ENCODE measurements at places on chromosomes 6 and 20. TPM values are rescaled to one million over a fixed set of nuclear protein-coding genes. Genes with fewer than 3 reads are reported as not detected.

Gene DCBLD1
- total RNA-seq, result 19.5 TPM

Gene TRIM40
- total RNA-seq, result not detected

Gene C20orf144
- 0.37 TPM for total RNA-seq

Gene SNX21
- 11.9 TPM for total RNA-seq

Gene FNDC11
- total RNA-seq, result 5.5 TPM

Gene GPR6
- not detected for total RNA-seq

GRCh38 chr6:34798057-34798456 lies 6.2 kb downstream of the BLTP3A start:
- no peaks in the 10 kb centered on the region for H3K27me3 ChIP-seq
- no peaks in the 10 kb centered on the region for H3K36me3 ChIP-seq
- no peak overlapping the region for H3K27ac ChIP-seq

DNA sequence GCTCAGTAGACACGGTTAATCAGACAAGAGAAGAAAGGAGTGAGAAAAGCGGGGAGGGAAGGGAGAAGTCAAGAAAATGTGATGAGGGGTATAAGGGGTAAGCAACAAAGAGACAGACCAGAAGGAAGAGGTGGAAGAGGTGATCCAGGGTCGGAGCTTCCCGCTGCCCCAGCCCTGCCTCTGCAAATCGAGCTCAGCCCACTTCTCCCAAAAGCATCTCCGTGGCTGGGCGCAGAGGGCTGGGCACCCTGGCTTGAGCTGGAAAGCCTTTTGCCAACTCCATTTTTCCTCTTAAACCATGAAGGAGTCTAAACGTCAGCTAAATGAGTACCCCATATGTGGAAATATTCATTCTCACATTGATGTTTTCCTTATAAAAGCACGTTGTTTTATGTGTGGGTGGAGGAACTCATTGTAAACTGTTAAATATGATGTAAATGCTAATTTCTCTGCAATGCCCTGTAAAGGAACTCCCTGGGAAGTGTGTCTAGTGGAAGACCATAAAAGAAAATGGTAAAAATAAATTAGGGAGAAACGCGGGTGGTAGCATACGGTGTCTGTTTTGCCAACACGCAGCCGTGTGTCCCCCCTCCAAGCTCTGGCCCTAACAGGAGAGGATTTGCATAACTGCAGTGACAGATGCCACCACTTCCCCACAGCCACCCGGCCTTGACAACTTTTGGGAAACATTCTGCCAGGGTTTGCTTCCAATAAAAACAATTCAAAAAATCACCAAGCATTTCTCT lies 55.2 kb upstream of the MAFB start:
- no peak overlapping the region for H3K4me3 ChIP-seq
- no peaks in the 10 kb centered on the region for H3K36me3 ChIP-seq
- no peaks in the 10 kb centered on the region for H3K4me1 ChIP-seq
- DNase-seq, result no peak

DNA sequence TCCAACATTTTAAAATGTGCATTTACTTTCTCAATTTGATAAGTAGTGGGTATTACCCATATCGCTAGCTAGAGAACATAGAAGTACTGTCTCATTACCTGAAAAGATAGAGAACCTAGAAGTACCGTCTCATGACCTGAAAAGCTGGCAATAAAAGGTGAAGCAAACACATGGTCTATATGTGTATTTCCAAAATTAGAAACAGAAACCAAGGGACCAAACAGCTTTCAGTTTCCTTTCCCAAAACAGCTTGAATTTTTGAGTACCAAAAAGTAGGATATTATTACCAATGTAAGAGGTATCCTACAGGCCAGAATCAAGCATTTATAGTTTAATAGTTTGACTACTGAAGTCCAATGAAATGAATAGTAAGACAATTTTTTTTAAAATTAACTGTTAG lies 77.2 kb downstream of the KIF13A start:
- H3K4me1 ChIP-seq, result peaks cover 7% of the 10 kb centered on the region
- no peak overlapping the region for H3K4me3 ChIP-seq
- DNase-seq, result no peak

DNA sequence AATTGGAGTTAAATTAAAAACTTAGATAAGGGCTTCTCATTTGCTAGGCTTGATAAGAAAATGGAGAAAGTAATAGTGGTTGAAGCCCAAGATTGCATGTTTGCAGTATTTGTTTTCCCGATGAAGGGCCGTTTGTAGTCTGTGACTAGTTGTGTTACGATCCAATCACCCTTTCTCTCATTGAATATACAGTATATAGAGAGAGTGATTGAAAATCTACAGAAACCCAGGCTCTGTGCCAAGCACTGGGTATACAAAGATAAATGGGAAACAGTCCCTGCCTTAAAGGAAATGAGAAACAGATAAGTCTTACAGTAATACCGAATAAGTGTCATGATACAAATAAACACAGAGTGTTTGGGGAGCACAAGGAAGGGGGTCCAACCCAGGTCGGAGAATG lies 55.2 kb upstream of the CDKAL1 start:
- H3K4me3 ChIP-seq, result no peak overlapping the region
- peaks cover 41% of the 10 kb centered on the region for H3K36me3 ChIP-seq
- H3K27me3 ChIP-seq, result no peaks in the 10 kb centered on the region
- H3K4me1 ChIP-seq, result no peaks in the 10 kb centered on the region
- no peak overlapping the region for H3K27ac ChIP-seq
- DNase-seq, result no peak

DNA sequence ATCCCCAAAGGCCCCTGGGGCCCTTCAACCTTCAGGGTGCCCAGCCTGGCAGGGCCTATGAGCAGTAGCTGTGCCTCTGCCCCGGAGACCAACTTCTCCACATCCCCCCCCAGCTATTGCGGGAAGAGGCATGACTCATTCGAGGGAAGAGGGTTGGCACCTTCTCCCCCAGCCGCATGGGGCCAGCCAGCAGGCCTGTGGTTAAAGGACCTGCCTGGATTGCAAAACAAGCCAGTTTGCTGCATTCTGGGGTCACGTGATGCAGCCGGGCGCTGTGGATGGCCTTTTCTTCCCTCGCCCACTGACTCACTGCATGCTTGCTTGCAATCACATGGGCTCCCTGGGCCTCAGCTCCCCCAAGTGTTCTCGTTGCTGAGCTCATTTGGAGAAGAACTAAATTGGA lies 182.5 kb downstream of the MAFB start:
- DNase-seq, result peak; percentile 78
- H3K4me3 ChIP-seq, result no peak overlapping the region
- H3K36me3 ChIP-seq, result no peaks in the 10 kb centered on the region
- no peak overlapping the region for H3K27ac ChIP-seq
- H3K27me3 ChIP-seq, result no peaks in the 10 kb centered on the region

DNA sequence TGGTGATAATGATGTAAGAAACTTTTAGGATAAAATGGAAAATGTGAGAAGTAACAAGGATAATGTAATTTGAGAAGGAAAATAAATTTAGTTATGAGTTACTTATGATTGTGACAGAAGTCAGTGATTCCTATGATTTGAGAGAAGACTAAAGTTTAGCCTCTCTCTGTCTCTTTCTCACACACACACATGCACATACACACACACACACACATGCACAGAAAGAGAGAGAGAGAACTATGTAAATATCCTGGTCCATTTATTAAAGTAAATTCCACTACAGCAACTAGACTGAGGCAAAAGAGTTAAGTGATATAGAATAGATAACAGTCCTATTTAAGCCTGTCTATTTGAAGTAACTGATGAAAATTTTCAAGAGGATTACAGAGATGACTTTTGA lies 375.2 kb downstream of the CD109 start:
- DNase-seq, result no peak
- no peak overlapping the region for H3K27ac ChIP-seq
- no peak overlapping the region for H3K4me3 ChIP-seq
- H3K27me3 ChIP-seq, result no peaks in the 10 kb centered on the region
- peaks cover 9% of the 10 kb centered on the region for H3K4me1 ChIP-seq

DNA sequence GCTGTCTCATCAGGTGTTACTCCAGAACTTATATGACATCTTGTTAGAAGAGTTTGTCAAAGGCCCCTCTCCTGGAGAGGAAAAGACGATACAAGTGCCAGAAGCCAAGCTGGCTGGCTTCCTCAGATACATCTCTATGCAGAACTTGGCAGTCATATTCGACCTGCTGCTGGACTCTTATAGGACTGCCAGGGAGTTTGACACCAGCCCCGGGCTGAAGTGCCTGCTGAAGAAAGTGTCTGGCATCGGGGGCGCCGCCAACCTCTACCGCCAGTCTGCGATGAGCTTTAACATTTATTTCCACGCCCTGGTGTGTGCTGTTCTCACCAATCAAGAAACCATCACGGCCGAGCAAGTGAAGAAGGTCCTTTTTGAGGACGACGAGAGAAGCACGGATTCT lies 43.7 kb upstream of the SMIM28 start:
- H3K27ac ChIP-seq, result no peak overlapping the region
- H3K4me1 ChIP-seq, result no peaks in the 10 kb centered on the region
- H3K36me3 ChIP-seq, result no peaks in the 10 kb centered on the region
- no peak overlapping the region for H3K4me3 ChIP-seq
- no peaks in the 10 kb centered on the region for H3K27me3 ChIP-seq

- H3K4me1 ChIP-seq, result no peaks in the 10 kb centered on the region
- no peaks in the 10 kb centered on the region for H3K27me3 ChIP-seq
- no peaks in the 10 kb centered on the region for H3K36me3 ChIP-seq
- no peak for DNase-seq
- H3K27ac ChIP-seq, result no peak overlapping the region
These were observed 5.4 kb upstream of the RAB44 start for GRCh38 chr6:36692220-36692619.

DNA sequence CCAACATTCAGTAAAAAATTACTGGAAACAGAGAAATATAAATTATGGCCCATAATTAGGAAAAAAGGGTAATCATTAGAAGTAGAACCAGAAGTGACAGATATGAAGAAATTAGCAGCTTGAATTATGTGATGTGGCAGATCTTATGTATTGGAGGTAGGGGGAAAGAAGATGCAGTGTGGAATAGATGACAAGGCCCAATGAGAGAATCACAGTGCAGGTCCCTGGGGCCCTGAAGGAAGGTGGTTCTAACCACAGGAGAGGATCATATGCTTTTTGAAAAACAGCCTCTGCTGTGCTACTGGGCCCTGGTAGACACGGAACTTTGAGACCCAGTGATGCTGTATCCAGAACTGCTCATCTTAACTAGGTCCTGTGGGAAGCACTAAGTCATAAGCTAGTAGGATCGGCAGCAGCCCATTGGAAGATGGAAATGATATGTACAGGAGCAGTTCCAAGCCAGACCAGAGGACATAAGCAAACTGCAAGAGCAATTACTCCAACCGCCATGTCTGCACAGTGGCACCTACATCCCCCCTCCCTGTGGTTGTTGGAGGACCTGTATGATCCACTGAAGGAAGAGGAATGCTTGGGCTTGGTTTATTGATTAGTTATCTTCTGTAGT lies 14.2 kb downstream of the HEBP2 start:
- H3K27ac ChIP-seq, result no peak overlapping the region
- H3K4me1 ChIP-seq, result no peaks in the 10 kb centered on the region
- DNase-seq, result no peak

GRCh38 chr20:11556410-11556809 lies 361.3 kb upstream of the BTBD3 start:
- H3K27ac ChIP-seq, result no peak overlapping the region
- H3K4me3 ChIP-seq, result no peak overlapping the region
- H3K4me1 ChIP-seq, result no peaks in the 10 kb centered on the region
- DNase-seq, result no peak
- H3K27me3 ChIP-seq, result no peaks in the 10 kb centered on the region
- no peaks in the 10 kb centered on the region for H3K36me3 ChIP-seq

DNA sequence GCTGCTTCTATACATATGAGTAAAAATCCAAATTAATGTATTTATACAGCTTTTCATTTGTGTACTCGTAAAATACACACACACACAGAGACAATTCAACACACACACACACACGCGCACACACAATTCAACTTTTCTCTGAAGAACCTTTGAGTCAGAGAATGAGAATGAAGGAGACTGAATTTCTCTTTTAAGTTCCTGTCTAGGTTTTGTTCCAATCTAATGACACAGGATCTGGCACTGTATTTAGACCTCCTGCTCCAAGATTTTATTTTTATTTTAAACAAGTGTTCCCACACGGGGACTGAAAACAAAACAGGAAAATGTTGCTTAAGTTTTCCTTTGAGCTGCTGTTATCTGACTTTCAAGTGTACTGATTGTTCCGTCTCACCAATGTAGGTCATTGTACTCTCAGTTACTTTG lies 250.8 kb downstream of the LAMA2 start:
- DNase-seq, result no peak
- no peak overlapping the region for H3K27ac ChIP-seq
- H3K27me3 ChIP-seq, result no peaks in the 10 kb centered on the region
- H3K4me3 ChIP-seq, result no peak overlapping the region
- no peaks in the 10 kb centered on the region for H3K36me3 ChIP-seq
- H3K4me1 ChIP-seq, result no peaks in the 10 kb centered on the region

DNA sequence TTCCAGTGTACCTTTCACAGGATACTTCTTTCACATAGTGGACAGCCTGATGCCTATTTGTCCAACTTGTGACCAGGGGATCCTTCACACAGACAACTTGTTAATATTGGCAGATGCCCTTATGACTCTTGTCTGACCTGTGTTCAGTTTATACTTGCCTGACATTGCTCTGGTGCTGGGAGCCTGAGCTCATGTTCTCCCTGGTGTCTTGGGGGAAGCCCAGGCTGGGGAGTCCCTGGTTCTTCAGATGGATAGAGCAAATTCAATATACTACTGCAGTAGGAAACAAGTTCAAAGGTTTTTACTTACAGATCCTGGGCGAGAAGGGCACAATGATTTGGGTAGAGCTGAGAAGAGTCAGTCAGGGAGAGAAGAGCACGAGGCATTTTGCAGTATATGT lies 76.1 kb downstream of the NKAIN2 start:
- H3K27me3 ChIP-seq, result no peaks in the 10 kb centered on the region
- DNase-seq, result no peak
- no peaks in the 10 kb centered on the region for H3K4me1 ChIP-seq
- H3K36me3 ChIP-seq, result no peaks in the 10 kb centered on the region
- H3K27ac ChIP-seq, result no peak overlapping the region

DNA sequence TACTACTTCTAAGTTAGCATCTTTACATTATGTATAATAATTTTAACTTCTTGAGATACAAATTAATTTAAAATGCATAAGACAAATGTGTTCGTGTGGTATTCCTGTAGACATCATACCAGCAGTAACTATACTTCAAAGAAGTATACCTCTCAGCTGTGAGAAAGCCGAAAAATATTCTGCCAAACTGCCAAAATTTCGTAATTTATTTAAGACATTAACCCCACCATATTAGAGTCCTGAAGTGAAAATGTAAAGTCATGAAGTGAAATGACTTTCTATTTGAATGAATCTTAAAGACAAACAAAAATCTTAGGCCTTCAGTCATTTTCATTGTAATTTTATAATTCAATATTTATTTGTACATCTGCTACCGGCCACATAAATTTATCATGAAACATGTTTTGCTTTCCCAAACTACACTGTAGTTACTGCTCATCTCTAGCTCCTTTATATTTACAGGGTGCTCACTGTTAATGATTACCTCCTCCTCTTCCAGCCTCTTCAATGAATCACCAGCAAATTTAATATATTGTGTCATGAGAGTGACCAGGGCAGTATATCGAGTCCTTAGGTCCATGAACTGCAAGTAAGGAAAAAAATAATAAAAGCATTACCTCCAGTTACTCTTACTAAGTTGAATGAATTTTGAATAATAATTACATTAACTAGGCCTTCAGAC lies 18.5 kb downstream of the DST start:
- no peak overlapping the region for H3K4me3 ChIP-seq
- H3K36me3 ChIP-seq, result peaks cover 21% of the 10 kb centered on the region
- no peak overlapping the region for H3K27ac ChIP-seq
- no peaks in the 10 kb centered on the region for H3K27me3 ChIP-seq
- H3K4me1 ChIP-seq, result no peaks in the 10 kb centered on the region

- no peak overlapping the region for H3K27ac ChIP-seq
- peaks cover 7% of the 10 kb centered on the region for H3K27me3 ChIP-seq
- no peaks in the 10 kb centered on the region for H3K4me1 ChIP-seq
- DNase-seq, result no peak
- no peaks in the 10 kb centered on the region for H3K36me3 ChIP-seq
- H3K4me3 ChIP-seq, result no peak overlapping the region
These were observed 242.4 kb downstream of the ALDH8A1 start for GRCh38 chr6:134707342-134708031.

Measured in HCT116 (cell line).